ENCODE measurements at places on chromosomes 7 and 10.

DNA sequence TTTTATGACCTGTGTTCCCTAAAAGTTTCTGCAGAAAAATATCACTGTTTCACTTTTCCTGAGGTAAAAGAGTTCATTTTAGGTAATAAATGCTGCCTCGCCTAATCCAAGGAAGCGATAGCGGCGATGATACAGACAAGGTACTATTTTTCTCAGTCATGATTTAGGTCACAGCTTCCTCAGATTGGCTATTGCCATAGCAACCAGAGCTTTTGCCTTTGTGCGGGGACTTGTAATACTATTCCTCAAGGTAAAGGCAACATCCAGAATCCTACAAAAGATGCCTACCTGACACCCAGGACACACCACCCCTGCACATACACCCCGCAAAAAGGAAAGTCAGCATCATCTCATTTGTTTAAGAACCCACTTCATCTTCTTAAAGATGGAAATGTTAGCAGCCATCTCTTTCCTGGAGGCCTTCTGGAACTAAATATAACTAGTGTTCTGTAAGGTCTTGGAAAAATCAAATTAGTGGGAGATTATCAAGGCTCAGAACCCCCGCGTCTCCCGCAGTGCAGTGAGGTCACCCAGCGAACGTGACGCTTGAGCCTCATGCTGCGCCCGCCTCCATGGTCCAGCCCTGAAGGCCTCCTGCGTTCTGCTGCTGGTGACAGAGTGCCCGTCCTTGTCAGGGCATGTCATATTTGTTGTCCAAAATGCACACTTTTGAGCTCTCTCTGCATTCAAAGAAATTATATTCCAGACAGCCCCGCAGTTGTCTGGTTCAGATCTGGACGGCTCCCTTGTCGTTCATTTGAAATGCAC lies 402.0 kb upstream of the RNF32 start:
- no peak for DNase-seq

- DNase-seq = no peak
Observed at GRCh38 chr7:132677918-132678317, 101.6 kb upstream of the PLXNA4 start.

- no peak for DNase-seq
Observed at GRCh38 chr7:55288070-55288824, 76.9 kb upstream of the LANCL2 start.

- DNase-seq = no peak
Observed at GRCh38 chr7:25642849-25643248, 414.6 kb upstream of the NPVF start.

DNA sequence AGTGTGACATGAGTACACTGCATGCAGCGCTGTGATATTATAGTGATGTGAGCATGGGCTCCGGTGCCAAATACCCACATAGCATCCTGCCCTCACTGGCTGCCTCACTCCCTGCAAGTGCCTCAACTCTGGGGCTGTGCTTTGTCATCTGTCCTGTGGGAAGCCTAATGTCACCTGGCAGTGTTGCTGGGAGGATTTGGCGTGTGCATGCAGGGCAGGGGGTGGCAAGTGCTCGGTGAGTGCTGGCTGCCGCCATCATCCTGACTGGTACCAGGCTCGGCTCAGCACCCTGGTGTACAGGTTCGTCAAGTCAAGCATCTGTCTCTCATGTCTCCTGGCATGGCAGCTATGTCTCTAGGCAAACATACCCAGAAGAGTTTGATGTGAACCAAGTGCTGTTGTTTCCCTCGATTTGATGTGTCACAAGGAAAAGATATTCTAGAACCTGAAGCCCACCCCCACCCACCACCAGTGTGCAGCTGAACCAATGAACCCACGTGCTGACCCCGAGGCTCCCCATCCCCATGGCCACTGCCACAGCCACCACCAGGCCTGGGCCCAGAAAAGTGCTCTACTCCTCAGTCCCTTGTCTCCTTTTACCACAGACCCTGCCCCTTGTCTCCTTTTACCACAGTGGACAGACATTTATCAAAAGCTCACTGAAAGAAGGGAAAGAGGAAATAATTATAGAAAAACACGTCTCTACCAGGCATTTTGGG lies 135.8 kb downstream of the MAPK8 start:
- no peak for DNase-seq

GRCh38 chr10:42926843-42927242 lies 144.2 kb downstream of the BMS1 start:
- DNase-seq = no peak

DNA sequence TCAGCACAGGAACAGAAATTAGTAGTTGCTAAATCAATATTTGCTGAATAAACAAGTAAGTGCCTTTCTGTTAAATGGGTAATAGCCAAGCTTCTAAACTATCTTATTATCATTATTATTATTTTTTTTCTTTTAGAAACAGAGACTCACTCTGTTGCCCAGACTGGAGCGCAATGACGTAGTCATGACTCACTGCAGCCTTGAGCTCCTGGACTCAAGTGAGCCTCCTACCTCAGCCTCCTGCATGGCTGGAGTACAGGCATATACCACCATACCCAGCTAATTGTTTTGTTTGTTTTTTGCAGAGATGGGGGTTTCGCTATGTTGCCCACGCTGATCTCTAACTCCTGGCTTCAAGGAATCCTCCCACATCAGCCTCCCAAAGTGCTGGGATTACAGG lies 12.3 kb upstream of the ELN start:
- no peak for DNase-seq

DNA sequence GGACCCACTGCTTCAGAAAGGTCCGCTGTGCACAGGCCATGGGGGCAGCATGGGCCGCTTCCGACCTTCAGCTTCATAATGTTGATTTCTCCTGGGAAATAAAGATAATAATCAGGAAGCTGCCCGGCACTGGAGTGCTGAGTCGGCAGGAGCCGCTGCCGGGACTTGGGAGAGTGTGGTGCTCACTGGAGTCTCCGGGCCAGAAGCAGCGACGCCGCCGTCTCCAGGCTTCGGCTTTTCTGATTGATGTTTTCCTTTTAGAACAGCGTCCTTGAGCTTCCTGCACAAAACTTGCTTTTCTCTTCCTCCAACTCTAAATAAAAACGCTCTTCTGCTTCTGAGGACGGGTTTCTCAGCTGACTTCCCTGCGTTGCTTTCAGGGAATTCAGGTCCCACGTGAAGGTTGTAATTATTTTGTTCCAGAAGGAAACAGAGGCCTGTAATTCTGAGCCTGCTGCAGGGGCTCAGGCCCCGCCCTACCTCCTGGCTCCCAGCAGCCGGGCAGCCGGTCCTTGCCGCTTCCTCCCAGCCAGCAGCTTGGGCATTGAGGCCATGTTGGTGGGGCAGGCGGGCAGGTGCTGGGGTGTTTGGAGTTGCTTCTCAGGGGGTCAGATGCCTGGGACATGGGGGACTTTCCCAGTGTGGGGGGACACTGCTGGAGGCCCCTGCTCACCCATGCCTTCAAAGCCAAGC lies 14.7 kb downstream of the PWWP2B start:
- DNase-seq = no peak

GRCh38 chr10:25076506-25077177 lies 60.2 kb downstream of the THNSL1 start:
- no peak for DNase-seq

DNA sequence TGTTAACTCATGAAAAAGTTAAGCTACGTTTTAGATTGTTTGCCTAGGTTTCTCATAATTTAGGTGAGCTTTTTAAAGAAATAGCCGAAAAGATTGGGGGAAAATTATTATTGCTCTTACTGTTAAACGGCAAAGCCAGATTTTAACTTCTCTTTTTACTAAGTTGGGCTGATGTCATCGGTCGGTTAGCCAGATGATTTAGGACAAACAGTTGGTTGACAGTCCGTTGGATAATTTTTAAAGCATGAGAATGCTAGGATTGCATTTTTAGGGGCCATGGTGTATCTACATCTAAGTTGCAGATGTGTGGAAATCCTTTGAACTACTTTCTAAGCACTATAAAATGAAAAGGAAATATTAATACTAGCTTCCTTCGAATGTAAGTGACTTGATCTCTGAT lies 280.9 kb upstream of the AKR1E2 start:
- DNase-seq = no peak

- DNase-seq = no peak
Observed at GRCh38 chr10:47331954-47332353, 9.7 kb downstream of the GDF2 start.

DNA sequence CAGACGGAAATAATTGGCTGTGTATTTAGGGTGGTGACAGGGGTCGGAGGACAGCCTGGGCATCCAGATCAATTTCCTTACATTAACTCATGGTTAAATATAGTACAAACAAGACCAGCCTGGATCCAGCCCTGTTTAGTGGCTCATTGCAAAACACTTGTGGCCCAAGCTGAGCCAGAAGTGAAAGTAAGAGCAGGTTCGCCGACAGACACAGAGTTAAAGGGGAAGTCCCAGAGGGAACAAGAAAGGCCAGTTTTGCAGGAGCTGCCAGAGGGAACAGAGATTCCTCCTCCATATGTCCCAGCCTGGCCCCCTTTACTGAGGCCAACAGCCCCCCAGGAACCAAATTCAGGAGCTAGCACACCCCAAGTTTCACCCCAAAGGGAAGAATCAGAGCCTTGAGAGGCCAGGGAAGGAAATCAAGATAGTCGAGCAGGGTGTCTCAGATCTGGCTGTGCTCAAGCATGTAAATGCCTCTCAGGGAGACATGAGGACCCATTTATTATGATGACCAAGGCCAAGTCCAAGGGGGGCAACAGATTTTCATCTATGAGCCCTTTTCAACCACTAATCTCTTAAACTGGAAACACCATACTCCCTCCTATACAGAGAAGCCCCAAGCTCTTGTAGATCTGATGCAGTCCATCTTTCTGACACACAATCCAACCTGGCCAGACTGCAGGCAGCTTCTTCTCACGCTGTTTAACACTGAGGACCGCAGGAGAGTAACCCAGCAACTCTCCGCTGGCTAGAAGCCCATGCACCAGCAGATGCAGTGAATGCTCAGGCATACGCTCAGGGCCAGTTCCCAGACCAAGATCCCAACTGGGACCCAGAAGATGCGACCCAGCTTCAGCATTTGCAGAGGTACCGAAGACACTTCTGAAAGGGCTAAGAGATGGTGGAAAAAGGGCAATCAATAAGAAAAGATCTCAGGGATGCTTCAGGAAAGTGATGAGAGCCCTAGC lies 15.9 kb upstream of the ADCK2 start:
- DNase-seq = no peak

GRCh38 chr10:29343607-29344038 lies 54.8 kb downstream of the LYZL1 start:
- DNase-seq = no peak

- no peak for DNase-seq
Observed at GRCh38 chr10:5561704-5562645, 37.2 kb downstream of the CALML3 start.

DNA sequence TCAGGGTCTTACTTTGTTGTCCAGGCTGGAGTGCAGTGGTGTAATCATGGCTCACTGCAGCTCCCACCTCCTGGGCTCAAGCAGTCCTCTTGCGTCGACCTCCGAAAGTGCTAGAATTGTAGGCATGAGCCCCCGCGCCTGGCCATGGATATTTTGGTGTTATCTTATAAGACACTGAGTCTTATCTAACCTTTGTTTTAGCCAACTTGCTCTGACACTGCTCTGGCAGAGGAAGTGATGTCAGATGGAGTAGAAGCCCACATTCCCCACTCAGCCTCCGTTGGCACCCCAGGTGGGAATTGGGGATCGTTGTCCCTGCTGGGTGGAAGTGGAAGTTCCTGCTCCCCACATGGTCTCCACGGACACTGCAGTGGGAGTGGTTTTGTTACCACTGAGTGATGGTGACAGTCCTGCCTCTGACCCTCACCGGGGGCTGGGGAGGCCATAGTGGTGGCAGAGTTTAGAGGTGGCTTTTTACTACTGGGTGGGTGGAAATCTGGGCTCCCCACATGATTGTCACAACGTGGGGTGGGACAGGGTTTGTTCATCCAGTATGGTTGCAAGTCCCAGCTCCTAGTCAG lies 98.9 kb downstream of the ANKRD61 start:
- DNase-seq = no peak

GRCh38 chr7:29398011-29398410 lies 165.6 kb upstream of the PRR15 start:
- no peak for DNase-seq

DNA sequence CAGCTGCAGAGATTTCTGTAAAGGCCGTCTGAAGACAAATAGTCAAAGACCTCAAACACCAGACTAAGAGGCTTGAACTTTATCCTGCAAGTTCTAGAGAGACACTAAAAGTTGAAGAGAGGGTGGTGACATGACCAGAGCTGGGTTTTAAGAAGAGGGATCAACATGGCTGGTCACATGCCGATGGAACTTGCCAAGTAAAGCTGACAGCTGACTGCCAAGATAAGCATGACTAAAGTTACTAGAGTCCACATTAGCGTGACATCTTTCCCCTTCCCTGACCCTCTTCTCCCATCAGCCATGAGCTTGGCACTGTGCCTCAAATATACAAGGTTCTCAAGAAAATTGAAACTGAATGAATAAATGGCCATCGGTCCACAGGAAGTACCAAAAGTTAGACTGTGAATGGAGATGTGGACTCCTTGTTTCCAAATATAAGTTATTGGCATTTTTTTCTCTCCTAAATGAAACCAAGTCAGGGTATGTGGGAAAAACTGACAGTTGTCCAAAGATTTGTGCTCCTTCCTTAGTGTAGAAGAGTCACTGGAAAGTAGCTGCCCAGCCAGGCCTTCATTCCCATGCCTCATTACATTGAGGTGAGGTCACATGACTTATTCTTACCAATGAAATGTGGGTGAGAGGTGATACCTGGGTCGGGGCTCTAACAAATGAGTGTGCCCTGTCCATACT lies 24.5 kb downstream of the XPNPEP1 start:
- DNase-seq = no peak

DNA sequence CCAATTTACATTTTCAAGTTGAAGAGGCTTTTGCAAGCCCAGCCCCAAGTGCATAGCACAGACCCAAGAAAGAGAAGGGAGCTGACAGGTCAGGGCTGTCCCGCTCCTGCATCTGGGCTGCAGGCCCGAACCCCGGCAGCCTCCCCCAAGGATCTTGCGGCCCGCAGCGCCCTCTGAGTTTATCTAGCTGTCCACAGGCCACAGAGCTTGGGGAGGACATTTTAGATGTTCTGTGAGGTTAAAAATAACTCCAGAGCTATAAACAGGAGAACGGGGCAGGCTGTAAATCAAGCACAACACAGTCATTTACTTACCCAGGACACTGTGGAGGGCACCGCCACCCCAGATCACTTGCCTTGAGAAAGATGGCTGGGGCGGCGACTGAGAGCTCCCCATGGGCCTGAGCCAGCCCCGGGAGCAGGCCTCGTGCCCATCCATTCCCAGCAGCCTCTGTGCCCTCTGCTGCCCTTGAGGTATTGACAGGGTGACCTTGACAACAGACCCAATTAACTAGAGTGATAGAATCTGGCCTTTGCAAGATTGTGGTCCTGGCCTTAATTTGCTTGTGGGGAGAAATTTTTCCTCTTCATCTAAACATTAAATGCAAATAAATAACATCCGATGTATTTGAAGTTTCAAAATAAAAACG lies 563.0 kb downstream of the TCERG1L start:
- no peak for DNase-seq

GRCh38 chr7:67018940-67019339 lies 22.3 kb downstream of the TYW1 start:
- no peak for DNase-seq

- no peak for DNase-seq
Observed at GRCh38 chr10:75568450-75569130, 137.2 kb downstream of the LRMDA start.

- no peak for DNase-seq
Observed at GRCh38 chr7:43851805-43852204, 17.5 kb downstream of the MRPS24 start.

Measured in stimulated activated CD8-positive, alpha-beta memory T cell treated with anti-CD3 and anti-CD28 coated beads, Interleukin-4, amount 100 ng/mL, for 1 hour (primary cell).